Activated naive CD4-positive, alpha-beta T cell treated with anti-CD3 and anti-CD28 coated beads for 36 hours (primary cell): ENCODE measurements at places on chromosomes 16 and 17.
A peak's percentile ranks its signal among the peaks of the same experiment; 100 is the strongest.

DNA sequence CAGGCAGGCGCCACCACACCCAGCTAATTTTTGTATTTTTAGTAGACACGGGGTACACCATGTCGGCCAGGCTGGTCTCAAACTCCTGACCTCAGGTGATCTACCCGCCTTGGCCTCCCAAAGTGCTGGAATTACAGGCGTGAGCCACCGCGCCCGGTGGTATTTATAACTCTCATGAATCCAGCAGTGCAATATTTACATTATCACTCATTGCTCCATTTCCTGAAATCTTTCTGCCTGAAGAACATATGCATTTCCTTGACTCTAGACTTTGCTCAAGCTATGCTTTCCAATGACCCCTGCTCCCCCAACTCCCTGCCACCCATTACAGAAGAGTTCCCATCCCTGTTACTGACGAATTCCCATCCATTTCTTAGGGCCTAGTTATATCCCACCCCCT, 19.7 kb upstream of the NDUFAB1 start:
- DNase-seq: no peak

DNA sequence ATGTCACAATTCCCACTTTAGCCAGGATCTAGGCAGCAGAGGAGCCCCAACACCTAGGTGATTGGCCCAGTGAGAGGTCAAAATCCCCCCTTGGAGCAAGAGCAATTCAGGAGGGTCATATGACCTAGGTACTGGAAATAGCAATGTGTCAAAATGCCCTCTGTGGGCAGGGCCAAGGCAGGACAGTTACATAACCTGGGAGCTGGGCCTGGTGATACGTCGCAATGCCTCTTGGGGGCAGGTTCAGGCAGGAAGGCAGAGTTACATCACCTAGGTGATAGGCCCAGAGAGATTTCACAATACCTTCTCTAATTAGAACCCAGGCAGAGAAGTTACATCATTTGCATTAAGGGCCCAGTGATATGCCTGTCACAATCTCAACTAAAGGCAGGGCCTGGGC, 1906.3 kb downstream of the TP53TG3F start:
- no peak for DNase-seq

- DNase-seq: no peak
Observed at GRCh38 chr16:67150833-67151396, at the start of gene B3GNT9. Gene B3GNT9 (minus strand): TSS chr16:67150998. CDS start chr16:67150485, 513 bp downstream.

GRCh38 chr17:17784657-17785267, 52.0 kb downstream of the SREBF1 start:
- peak; percentile 43 for DNase-seq

DNA sequence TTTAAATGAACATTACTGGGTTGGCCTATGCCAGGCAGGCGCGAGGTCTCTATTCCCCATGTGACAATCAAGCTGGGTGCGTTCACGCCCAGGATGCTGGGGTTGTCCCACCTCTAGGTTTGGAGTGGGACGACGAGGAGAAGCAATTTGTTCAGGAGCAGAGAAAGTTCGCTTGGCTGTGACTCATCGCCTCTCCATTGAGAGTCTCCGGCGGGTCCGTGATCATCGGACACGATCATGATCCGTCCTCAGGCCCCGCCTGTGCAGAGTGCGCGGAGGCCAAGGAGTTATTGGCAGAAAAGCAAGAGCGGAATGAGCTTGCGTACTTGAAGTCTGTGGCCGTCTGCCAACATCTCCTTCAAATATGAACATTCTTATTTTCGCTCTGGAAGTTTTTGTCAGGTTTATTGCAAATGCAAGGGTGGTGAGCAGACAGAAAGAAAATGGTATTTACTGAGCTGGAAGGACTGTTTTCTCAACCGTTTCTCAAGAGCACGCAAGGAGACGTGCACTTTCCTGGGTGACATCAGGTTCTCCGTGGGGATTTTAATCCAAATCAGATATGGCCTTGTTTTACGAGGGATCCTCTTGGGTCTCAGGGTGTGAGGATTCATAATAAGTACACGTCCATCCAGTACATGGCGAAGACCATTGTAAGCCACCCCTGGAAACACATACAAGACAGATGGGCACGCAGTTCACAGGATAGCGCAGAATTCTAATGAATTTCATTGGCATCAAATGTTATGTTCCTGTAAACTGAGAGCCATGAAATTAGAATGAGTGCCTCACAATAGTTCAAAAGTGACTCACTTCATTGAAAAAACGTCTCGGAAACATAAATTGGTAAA, 70.1 kb upstream of the CREBBP start:
- DNase-seq: no peak

DNA sequence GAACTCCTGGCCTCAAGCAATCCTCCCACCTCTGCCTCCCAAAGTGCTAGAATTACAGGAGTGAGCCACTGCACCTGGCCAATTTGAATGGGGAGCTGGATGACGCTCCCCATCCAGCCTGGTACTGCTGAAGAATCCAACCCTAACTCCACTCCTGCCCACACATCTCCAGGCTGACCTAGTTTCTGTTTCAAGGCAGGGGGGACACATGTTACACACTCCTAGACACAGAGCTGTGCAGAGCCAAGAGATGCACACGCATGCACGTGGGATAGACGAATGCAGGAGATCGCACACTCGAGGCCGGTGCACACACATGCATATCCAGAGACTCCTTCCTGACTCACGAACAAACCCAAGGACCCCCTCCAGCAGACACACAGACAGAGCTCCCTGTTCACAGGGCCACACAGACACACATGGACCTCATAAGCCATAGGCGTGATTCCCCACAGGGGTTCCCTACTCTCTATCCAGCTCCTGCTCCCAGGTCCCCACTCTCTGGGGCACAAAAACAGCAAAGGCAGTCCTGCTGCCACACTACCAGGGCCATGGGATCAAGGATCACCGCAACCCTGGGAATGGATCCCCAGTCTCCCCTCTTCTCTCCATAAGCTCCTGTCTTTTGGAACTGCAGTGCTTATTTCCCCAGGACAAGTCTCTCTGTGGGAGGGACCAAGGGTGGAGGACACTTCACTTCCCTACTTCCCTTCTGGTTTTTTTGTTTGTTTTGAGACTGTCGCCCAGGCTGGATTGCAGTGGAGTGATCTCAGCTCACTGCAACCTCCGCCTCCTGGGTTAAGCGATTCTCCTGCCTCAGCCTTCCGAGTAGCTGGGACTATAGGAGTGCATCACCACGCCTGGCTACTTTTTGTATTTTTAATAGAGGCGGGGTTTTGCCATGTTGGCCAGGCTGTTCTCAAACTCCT, 14.4 kb downstream of the EPOP start:
- DNase-seq: no peak

DNA sequence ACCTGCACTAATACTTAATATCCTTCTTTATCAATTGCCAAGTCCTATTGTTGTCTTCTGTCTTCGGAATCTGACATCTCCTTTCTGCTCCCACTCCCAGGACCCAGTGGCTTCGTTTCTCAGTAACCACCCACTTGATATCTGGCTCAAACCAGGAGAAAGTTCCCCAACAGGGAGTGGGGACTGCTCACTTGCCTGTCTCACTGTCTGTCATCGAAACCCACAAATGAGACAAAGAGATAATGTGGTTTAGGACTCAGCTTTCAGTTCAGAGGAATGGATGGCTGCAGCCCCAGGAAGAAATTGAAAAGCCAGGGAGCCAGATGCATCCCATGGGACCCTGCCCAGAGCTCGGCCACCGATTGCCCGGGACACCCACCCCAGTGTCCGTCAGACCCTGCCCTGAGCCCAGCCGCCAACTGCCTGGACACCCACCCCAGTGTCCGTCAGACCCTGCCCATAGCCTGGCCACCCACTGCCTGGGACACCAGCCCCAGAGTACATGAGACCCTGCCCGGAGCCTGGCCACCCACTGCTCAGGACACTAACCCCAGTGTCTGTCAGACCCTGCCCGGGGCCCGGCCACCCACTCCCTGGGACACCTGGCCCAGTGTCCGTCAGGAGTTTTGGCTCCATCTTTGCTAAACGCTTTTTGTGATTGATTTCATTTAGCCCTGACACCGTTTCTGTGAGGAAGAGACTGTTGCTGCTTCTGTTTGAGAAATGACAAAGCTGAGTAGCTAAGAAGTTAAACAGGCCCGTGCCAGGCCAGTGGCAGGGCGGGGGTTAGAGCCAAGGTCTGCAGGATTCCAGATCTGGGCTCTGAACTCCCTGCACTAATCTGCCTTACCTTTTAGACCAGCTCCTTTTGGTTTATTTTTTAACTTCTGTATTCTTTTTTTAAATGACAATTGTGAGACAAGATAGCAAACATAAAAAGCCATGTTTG, 251.4 kb downstream of the PHKB start:
- no peak for DNase-seq

DNA sequence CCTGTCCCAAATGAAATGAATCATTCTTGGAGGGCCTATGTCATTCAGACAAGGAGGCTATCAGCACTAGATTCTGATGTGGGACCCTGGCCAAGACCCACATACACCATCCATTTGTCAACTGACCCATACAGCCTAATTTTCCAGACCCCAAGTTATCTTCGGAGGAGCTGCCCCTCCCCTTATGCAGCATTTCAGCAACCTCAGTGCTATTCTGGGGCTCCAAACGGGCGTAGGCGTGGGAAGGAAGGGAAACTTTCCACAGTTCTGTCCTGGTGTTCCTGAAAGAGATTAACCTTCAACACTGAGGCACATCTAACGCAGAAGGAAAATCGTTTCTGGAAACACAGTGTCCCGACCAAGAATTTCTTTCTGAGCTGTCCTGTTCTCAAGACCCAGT, 86.7 kb downstream of the MYH11 start:
- no peak for DNase-seq

DNA sequence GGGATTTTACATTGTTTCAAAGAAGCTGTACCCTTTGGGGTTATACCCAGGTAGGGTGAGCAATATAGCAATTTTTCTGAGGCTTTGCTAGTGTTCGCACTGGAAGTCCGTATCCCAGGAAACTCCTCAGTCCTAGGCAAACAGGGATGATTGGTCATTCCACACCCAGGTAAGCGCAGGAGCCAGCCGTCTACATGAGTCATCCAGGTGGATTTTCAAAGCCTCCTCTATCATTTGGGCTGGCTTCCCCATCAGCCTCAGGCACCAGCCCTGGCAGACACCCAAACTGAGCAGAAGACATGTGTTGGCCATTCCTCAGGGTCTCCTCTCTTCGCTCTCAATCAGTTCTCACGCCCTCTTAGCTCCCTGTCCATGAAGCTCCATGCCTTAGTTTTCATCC, 135.6 kb downstream of the AIPL1 start:
- DNase-seq: no peak

GRCh38 chr17:57823469-57824401, 26.1 kb downstream of the MRPS23 start:
- no peak for DNase-seq

DNA sequence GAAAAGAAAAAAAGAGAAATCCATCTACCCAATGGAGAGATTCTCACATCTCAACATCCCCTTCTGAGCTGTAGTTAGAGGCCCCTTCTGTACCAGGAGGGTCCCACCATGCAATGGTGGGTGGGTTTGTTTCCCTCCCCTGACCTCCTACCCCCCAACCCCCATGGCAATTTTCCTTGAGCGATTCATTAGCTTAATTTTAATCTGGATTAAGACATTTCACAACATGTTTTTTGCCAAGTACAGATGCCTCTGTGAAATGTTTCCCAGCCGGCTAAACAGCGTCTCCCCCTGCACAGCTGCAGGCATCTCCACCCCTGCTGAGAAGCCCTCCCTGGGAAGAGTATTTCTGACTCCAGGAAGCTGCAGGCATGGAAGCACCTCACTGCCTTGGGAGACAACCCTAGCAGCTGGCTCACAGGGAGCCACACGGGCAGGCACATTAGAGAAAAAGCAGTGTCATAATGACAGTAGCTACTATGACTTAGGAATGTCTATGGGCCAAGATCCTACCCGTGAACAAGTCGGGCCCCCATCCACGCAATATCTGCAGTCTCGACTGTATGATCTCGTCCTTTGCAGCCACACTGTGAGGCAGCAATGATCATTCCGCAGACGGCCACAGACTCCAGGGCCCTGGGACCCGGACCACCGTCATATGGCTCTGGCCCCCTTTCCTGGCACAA, 117.3 kb downstream of the ADCY9 start:
- no peak for DNase-seq

DNA sequence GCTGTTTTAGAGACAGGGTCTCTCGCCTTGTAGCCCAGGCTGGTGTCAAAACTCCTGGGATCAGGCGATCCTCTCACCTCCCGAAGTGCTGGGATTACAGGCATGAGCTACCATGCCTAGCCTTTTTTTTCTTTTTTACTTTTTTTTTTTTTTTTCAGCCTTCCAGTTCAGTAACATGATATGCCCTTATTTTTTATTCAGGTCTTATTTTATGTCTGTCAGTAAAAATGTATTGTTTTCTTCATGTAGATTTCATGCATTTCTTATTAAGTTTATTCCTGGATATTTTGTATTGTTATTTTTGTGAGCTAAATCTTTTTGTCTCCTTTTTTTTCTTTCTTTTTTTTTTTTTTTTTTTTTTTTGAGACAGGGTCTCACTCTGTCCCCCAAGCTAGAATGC, 2.7 kb upstream of the FOXN1 start:
- DNase-seq: no peak

- DNase-seq: peak; percentile 66
Observed at GRCh38 chr16:50473356-50473945, 74.7 kb upstream of the NKD1 start.

GRCh38 chr17:13426991-13427390, 174.7 kb downstream of the HS3ST3A1 start:
- no peak for DNase-seq

DNA sequence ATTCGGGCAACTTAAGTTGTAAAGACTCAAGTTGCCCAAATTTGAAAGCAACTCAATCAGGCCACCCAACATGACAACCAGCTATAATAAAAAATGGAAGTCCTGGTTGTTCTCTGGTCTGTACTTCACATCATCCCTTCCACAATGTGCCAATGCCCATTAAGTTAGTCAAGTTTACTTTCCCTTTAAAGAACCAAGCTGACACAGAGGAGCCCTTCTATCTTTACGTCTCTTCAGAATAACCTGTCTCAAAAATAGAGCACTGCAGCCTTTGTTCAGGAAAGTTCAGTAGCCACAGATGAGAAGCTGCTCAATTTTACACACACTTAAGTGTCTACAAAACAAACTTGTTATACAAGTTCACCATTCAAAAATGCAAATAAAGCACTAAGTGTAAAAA, 75.1 kb upstream of the C17orf78 start:
- no peak for DNase-seq

DNA sequence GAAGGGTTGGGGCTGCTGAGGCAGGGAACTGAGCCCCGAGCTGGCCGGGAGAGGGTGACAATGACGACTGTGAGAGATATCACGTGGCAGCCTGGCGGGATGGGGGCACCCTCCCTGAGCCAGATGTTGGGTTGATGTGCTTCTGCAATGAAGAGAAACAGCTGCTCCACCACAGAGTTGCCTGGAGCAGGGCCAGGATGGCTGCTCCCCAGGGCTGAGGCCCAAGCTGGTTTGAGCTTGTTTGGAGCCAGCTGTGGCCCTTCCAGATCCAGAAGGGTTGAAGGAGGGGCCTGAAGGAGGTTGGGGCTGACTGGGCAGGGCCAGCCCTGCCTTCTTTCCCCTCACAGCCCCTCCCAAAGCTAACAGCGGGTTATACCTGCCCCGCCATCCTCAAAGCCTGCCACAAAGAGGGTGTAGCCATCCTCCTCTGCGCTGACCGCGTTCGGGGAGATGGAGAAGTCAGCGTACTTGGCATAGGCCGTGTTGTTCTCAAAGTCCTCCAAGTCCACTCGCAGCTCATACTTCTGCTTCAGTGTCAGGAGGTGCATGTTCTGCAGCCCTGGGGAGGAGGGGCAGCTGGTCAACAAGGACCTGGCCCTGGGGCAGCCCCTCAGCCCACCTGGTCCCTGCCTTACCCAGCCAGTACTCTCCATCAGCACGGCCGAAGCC, 2.1 kb downstream of the MFAP4 start:
- DNase-seq: no peak
